ENCODE measurements at places on chromosomes 7 and 10. TPM values are rescaled to one million over a fixed set of nuclear protein-coding genes. Genes with fewer than 3 reads are reported as not detected.

The GRM3 gene
- total RNA-seq, result not detected

The SLC13A1 gene
- not detected for total RNA-seq

The ZNF804B gene
- total RNA-seq, result not detected

The GIMAP1 gene
- total RNA-seq, result 0.13 TPM

The SEPHS1 gene
- 43.1 TPM for total RNA-seq

The TMEM139 gene
- 0.11 TPM for total RNA-seq

The TMEM130 gene
- total RNA-seq, result 0.54 TPM

The LRIT1 gene
- not detected for total RNA-seq

The ANXA8L1 gene
- total RNA-seq, result 0.32 TPM

The GNA12 gene
- 24.8 TPM for total RNA-seq

The MINDY4 gene
- 8.4 TPM for total RNA-seq

The PRDX3 gene
- total RNA-seq, result 151 TPM

The ETV1 gene
- total RNA-seq, result 3.7 TPM

The GHRHR gene
- not detected for total RNA-seq

The MSMB gene
- total RNA-seq, result not detected

The SAP25 gene
- total RNA-seq, result not detected

The LIPK gene
- total RNA-seq, result not detected

The TWNK gene
- total RNA-seq, result 2.3 TPM

The GJD4 gene
- 0.22 TPM for total RNA-seq

The FOXP2 gene
- 17.0 TPM for total RNA-seq

The CFAP69 gene
- 12.3 TPM for total RNA-seq

The PAPSS2 gene
- 91.2 TPM for total RNA-seq

The EPO gene
- not detected for total RNA-seq

The KCNMA1 gene
- total RNA-seq, result 145 TPM

The CUBN gene
- 1.4 TPM for total RNA-seq

The CD36 gene
- total RNA-seq, result not detected

The GPER1 gene
- total RNA-seq, result 18.0 TPM

The VENTX gene
- not detected for total RNA-seq

The TRPV5 gene
- not detected for total RNA-seq

The DRGX gene
- total RNA-seq, result not detected

The ASAH2 gene
- 0.97 TPM for total RNA-seq

The KLHDC10 gene
- 53.6 TPM for total RNA-seq

The CYP26C1 gene
- 0.26 TPM for total RNA-seq

The SORBS1 gene
- total RNA-seq, result 2.6 TPM

The BEND7 gene
- total RNA-seq, result 12.0 TPM

The FAM24B gene
- 4.1 TPM for total RNA-seq

The ACSM6 gene
- not detected for total RNA-seq

The SFTPA1 gene
- not detected for total RNA-seq

The ACTR3C gene
- total RNA-seq, result 7.8 TPM

The ST8SIA6 gene
- not detected for total RNA-seq

The GRID1 gene
- total RNA-seq, result not detected

The SOSTDC1 gene
- not detected for total RNA-seq

The PSD gene
- total RNA-seq, result 1.8 TPM

The DGKB gene
- not detected for total RNA-seq

The IDI2 gene
- not detected for total RNA-seq
